Thoracic aorta endothelial cell (primary cell): ENCODE measurements at places on chromosomes 5 and 9. TPM values are rescaled to one million over a fixed set of nuclear protein-coding genes. Genes with fewer than 3 reads are reported as not detected.

The BAAT gene
- under 0.01 and 0.07 TPM in 2 replicates for total RNA-seq

The SH2D3C gene
- 39.9 and 61.7 TPM in 2 replicates for total RNA-seq

The IL4 gene
- not detected in 2 replicates for total RNA-seq

The THOC3 gene
- 54.9 and 67.8 TPM in 2 replicates for total RNA-seq

The TGFBI gene
- 11.7 and 19.0 TPM in 2 replicates for total RNA-seq

The DIAPH1 gene
- total RNA-seq = 45.7 and 62.2 TPM in 2 replicates

The FOXD1 gene
- 0.13 TPM in 1 of 2 replicates, not detected in the other for total RNA-seq

The GLDC gene
- 17.4 and 22.8 TPM in 2 replicates for total RNA-seq

The SLC9A3 gene
- total RNA-seq = 1.5 and 1.7 TPM in 2 replicates

The PROB1 gene
- total RNA-seq = 1.7 and 3.2 TPM in 2 replicates

The DNAH5 gene
- 0.13 and 0.36 TPM in 2 replicates for total RNA-seq

The EQTN gene
- not detected in 2 replicates for total RNA-seq

The CAMK2A gene
- total RNA-seq = not detected in 2 replicates

The RNF183 gene
- not detected in 2 replicates for total RNA-seq

The ZCCHC9 gene
- total RNA-seq = 24.1 and 27.8 TPM in 2 replicates

The HNRNPAB gene
- total RNA-seq = 137 and 160 TPM in 2 replicates

The EGR1 gene
- 0.79 and 0.80 TPM in 2 replicates for total RNA-seq

The PCSK1 gene
- 1.5 and 4.7 TPM in 2 replicates for total RNA-seq

The SH3PXD2B gene
- total RNA-seq = 33.8 and 36.3 TPM in 2 replicates

The STXBP1 gene
- total RNA-seq = 29.8 and 42.1 TPM in 2 replicates

The KCNV2 gene
- not detected in 2 replicates for total RNA-seq

The TICAM2 gene
- 1.7 and 3.4 TPM in 2 replicates for total RNA-seq

The GDA gene
- total RNA-seq = 0.07 TPM in 1 of 2 replicates, not detected in the other

The INVS gene
- 33.2 and 34.5 TPM in 2 replicates for total RNA-seq

The XPA gene
- total RNA-seq = 12.9 and 15.8 TPM in 2 replicates

The SLC25A2 gene
- total RNA-seq = 0.27 and 0.50 TPM in 2 replicates

The PLGRKT gene
- total RNA-seq = 17.2 and 18.6 TPM in 2 replicates

The BARX1 gene
- total RNA-seq = not detected in 2 replicates

The GBGT1 gene
- total RNA-seq = 12.5 and 14.1 TPM in 2 replicates

The GPR151 gene
- total RNA-seq = not detected in 2 replicates

The SAPCD2 gene
- total RNA-seq = 19.7 and 36.7 TPM in 2 replicates

The BHMT2 gene
- 0.13 and 0.22 TPM in 2 replicates for total RNA-seq

The TBCA gene
- 180 and 195 TPM in 2 replicates for total RNA-seq

The GGTA1 gene
- total RNA-seq = 0.27 and 0.29 TPM in 2 replicates

The LCN12 gene
- total RNA-seq = not detected in 2 replicates

The OCLN gene
- 13.4 and 14.1 TPM in 2 replicates for total RNA-seq

The CARD9 gene
- total RNA-seq = 0.40 and 0.57 TPM in 2 replicates

The SCGB3A2 gene
- not detected in 2 replicates for total RNA-seq

The SPATA31A1 gene
- total RNA-seq = not detected in 2 replicates

The FOXD4 gene
- 0.14 and 0.27 TPM in 2 replicates for total RNA-seq
